Cardiac atrium fibroblast (primary cell): ENCODE measurements at places on chromosomes 2 and 18. TPM values are rescaled to one million over a fixed set of nuclear protein-coding genes. Genes with fewer than 3 reads are reported as not detected.

Gene DCC
- total RNA-seq: 0.36 and 0.49 TPM in 2 replicates

Gene LAPTM4A
- total RNA-seq: 212 and 213 TPM in 2 replicates

Gene RTP5
- total RNA-seq: not detected in 2 replicates

Gene EMX1
- not detected in 2 replicates for total RNA-seq

Gene CHRNG
- not detected in 2 replicates for total RNA-seq

Gene RIT2
- not detected in 2 replicates for total RNA-seq
